Activated naive CD8-positive, alpha-beta T cell treated with anti-CD3 and anti-CD28 coated beads, Interleukin-2, amount 10 ng/mL, durations not matched to agents 7 days and 5 days (primary cell): ENCODE measurements at places on chromosomes 4 and X. TPM values are rescaled to one million over a fixed set of nuclear protein-coding genes. Genes with fewer than 3 reads are reported as not detected.

- DNase-seq = no peak
Measured at GRCh38 chr4:7852568-7853185, 87.0 kb downstream of the AFAP1 start.

GRCh38 chrX:149628280-149628679, 3.3 kb downstream of the TMEM185A start:
- DNase-seq = no peak

GRCh38 chr4:107806196-107806595, 18.5 kb upstream of the SGMS2 start:
- no peak for DNase-seq

Gene F11
- total RNA-seq = not detected

- no peak for DNase-seq
Measured at GRCh38 chr4:114562176-114562904, 36.3 kb upstream of the UGT8 start.
